ENCODE measurements at places on chromosomes 7 and 10. TPM values are rescaled to one million over a fixed set of nuclear protein-coding genes. Genes with fewer than 3 reads are reported as not detected.

- H3K4me3 ChIP-seq = no peak overlapping the region
- H3K4me1 ChIP-seq = no peaks in the 10 kb centered on the region
- no peaks in the 10 kb centered on the region for H3K27me3 ChIP-seq
These were observed 203.9 kb downstream of the MALRD1 start for GRCh38 chr10:19252531-19252930.

- no peak overlapping the region for H3K27ac ChIP-seq
- no peak for DNase-seq
- H3K4me1 ChIP-seq = no peaks in the 10 kb centered on the region
- no peaks in the 10 kb centered on the region for H3K36me3 ChIP-seq
- no peak overlapping the region for H3K4me3 ChIP-seq
These were observed 67.1 kb upstream of the HECTD2 start for GRCh38 chr10:91343010-91343409.

DNA sequence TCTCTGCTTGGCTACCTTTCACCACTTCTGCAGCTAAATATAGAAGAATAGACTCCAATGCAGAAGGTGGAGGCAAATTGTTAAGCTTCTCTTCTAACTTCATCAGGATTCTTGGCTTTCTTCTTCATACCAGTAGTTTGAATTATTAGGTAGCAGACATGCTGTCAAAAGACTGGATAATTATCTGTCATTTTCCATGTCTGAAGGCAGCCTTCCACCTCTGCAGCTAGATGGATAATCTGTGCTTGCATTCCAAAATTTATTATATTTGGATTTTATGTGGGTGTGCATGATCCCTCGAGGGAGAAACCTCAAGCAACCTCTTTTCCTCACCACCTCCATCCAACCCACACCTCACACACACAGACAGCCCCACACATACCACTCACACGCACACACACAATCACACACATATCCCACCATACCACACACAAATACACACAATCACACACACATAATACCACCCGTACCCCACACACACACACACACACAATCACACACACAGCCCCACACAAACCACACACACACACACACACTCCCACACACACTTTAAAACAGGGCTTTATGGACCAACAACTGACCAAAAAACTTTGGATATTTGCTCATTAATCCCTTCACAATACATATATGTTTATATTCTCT, 145.0 kb downstream of the C7orf25 start:
- DNase-seq = no peak
- H3K4me1 ChIP-seq = no peaks in the 10 kb centered on the region
- no peak overlapping the region for H3K27ac ChIP-seq
- no peaks in the 10 kb centered on the region for H3K27me3 ChIP-seq

GRCh38 chr10:48495282-48496045, 109.4 kb downstream of the ARHGAP22 start:
- no peak overlapping the region for H3K4me3 ChIP-seq
- H3K4me1 ChIP-seq = peaks cover 8% of the 10 kb centered on the region
- H3K27me3 ChIP-seq = no peaks in the 10 kb centered on the region
- H3K27ac ChIP-seq = no peak overlapping the region

DNA sequence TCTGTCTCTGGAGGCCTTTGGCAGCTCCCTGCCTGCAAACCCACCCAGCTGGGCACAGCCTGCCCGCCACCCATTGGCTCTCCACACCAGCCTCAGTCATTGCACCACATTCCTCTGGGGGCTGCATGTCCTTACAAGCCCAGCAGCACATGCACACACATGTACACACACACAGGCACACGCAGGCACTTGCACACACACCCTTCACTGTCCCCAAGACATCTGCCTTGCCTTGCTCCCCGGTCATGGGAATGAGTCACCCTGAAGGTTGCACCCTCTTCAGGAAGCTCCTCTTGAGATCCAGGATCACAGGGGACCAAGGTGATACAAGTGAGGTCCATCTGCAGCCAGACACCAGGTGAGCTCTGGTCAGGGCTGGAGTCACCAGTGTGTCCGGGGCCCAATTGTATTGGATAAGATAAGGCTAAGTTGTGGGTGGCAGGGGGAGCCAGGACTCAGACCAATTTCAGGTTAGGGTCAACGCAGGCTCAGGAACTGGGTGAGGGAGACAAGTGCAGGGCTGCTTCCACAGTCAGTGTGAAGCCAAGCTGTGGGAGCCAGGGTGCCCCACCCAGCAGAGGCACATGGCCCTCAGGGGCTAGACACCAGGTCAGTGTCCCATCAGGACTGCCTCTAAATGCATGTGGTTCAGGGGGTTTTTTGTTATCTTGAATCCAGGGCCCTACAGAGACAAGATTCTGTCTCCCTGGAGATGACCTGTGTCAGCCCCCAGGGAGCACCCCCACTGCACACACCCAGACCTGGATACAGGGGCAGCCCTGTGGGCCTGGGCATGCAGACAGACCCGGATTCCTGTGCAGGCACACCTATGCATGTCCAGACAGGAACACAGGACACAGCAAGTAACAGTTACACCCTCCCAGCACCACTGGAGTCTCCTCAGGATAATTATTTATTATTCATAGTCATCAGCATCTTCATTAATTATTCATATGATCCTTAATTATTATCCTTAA, 33.8 kb downstream of the KCNH2 start:
- H3K27me3 ChIP-seq = no peaks in the 10 kb centered on the region
- 0 out of 2 replicates have a peak, but pooled peaks cover 4% of the 10 kb centered on the region for H3K4me1 ChIP-seq
- DNase-seq = no peak
- H3K27ac ChIP-seq = no peak overlapping the region

GRCh38 chr7:33946094-33946699, 40.9 kb downstream of the BMPER start:
- H3K4me3 ChIP-seq = no peak overlapping the region
- no peaks in the 10 kb centered on the region for H3K4me1 ChIP-seq
- no peaks in the 10 kb centered on the region for H3K27me3 ChIP-seq
- no peak overlapping the region for H3K27ac ChIP-seq
- H3K36me3 ChIP-seq = no peaks in the 10 kb centered on the region

NKX1-2 gene
- total RNA-seq = 2.0 TPM

- no peak overlapping the region for H3K27ac ChIP-seq
- no peak overlapping the region for H3K4me3 ChIP-seq
- DNase-seq = no peak
These were observed 12.3 kb downstream of the ELN start for GRCh38 chr7:74040101-74040790.

UNCX gene
- total RNA-seq = not detected

GRCh38 chr7:135427166-135427565, 82.7 kb downstream of the CNOT4 start:
- H3K27me3 ChIP-seq = no peaks in the 10 kb centered on the region
- H3K36me3 ChIP-seq = no peaks in the 10 kb centered on the region
- H3K27ac ChIP-seq = no peak overlapping the region
- DNase-seq = no peak
- H3K4me3 ChIP-seq = no peak overlapping the region
- no peaks in the 10 kb centered on the region for H3K4me1 ChIP-seq

CXCL12 gene
- total RNA-seq = 0.27 TPM

DNA sequence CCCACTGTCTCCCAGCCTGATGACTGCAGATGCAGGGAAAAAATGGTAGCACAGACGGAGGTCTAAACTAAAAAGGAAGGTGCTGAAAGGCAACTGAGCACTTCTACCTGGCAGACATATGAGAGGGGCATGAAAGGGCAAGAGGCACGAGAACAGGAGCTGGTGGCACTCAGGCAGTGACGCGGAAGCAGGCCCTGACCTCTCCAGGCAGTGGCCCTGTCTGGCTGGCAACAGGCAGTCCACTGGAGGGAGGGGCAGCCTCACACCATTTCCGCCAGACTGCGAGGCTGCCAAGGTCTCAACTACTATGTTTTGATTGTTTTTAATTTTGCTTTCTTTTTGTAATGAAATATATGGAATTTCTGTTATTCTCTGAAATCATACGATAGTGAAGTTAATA, 23.3 kb downstream of the VSTM2A start:
- H3K27me3 ChIP-seq = no peaks in the 10 kb centered on the region
- no peak overlapping the region for H3K27ac ChIP-seq
- H3K36me3 ChIP-seq = no peaks in the 10 kb centered on the region
- no peak for DNase-seq
- no peaks in the 10 kb centered on the region for H3K4me1 ChIP-seq

DNA sequence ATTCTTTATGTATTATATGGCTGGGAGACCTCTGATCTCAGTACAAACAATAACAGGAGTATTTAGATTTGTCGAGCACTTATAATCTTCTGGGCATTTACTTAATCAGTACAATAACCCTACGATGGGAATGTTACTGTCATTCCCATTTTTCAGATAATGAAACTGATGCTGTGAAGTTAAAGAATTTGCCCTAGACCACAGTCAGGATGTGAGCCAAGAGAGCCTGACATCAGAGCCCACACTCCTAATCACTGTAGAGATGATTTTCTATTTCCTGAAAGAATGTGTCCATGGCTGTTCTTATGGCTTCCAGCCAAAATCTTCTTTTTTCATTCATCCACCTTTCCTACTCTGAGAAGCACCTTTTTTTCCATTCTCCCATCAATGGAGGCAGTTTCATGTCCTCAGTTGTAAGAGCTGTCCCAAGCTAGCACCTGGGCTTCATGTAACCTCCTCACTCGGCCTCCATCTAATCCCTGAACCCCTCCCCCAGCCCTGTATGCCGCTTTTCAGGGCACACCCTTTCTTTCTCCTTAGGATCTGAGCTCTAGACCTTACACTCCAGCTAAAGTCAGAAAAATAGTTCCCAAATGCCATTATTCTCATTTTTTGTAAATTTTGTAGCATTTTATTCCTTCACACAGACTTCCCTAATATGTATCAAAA, 12.2 kb upstream of the CAV1 start:
- H3K36me3 ChIP-seq = no peaks in the 10 kb centered on the region
- H3K27me3 ChIP-seq = no peaks in the 10 kb centered on the region
- no peak for DNase-seq
- H3K4me1 ChIP-seq = peaks cover 7% of the 10 kb centered on the region

GRCh38 chr7:158613481-158613880, 25.9 kb upstream of the PTPRN2 start:
- H3K4me3 ChIP-seq = no peak overlapping the region
- DNase-seq = no peak
- H3K27me3 ChIP-seq = no peaks in the 10 kb centered on the region
- H3K4me1 ChIP-seq = no peaks in the 10 kb centered on the region
- no peak overlapping the region for H3K27ac ChIP-seq

DNA sequence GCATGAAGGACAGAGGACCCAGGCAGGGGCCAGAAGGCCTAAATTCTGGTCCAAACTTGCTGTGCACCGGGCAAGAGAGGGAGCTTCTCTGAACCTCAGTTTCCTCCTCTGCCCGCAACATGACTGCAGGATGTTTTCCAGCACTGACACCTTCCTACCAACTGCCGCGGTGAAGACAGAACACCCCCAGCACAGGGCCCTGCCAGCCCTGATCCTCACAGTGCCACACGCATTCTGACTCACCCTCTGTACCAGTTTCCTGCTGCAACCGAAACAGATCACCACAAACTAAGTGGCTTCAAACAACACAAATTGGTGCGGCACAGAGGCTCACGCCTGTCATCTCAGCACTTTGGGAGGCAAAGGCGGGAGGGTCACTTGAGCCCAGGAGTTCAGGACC, 18.1 kb downstream of the MAD1L1 start:
- no peaks in the 10 kb centered on the region for H3K4me1 ChIP-seq
- peaks cover 6% of the 10 kb centered on the region for H3K36me3 ChIP-seq
- no peak for DNase-seq
- no peaks in the 10 kb centered on the region for H3K27me3 ChIP-seq
- no peak overlapping the region for H3K27ac ChIP-seq

DNA sequence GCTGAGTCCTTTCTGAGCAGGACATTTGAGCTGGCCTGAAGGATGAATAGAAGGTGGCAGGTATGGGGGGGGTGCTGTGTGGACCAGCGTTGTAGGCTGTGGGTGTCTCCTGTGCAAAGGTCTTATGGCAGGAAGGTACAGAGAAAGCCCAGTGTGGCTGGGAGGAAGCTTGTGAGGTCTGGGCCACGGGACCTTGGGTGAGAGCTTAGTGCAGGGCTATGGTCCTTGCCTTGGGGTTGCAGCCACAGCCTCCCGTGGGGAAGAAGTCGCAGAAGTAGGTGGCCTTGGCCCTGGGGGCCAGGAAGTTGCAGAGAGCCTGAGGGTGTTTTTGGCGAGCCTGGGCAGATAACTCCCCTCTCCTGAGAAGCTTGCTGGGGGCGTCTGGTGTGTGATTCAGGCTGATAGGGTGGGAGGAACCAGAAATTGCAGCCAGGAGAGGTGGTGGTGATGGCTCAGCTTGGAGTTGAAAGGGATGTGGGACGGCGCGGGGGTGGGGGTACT, 172.0 kb upstream of the TNRC18 start:
- peak overlapping the region; percentile 84 for H3K4me3 ChIP-seq
- H3K27ac ChIP-seq = peak overlapping the region; percentile 79
- H3K27me3 ChIP-seq = no peaks in the 10 kb centered on the region
- no peaks in the 10 kb centered on the region for H3K36me3 ChIP-seq
- DNase-seq = no peak

- H3K36me3 ChIP-seq = no peaks in the 10 kb centered on the region
- DNase-seq = no peak
- no peaks in the 10 kb centered on the region for H3K27me3 ChIP-seq
These were observed 79.6 kb upstream of the SCIN start for GRCh38 chr7:12490940-12491339.

DNA sequence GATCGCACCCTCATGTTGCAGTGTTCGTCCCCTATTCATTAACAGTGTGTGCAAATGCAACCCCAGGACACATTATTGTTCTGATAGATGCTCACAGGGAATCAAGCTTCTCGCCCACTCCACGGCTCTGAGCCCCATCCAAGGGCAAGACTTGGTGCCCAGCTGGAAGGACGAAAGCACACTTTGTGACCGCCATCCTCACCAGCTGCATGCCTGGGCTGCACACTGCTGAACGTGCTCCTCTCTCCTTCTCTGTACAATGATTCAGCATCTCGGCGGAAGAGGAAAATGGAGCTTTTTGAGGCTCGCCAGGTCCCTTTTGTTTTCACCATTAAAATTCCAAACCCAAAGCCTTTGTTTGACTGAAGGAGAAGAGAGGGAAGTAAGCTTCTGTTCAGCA, 41.9 kb downstream of the MKI67 start:
- peaks cover 9% of the 10 kb centered on the region for H3K4me1 ChIP-seq
- H3K27me3 ChIP-seq = no peaks in the 10 kb centered on the region
- H3K4me3 ChIP-seq = no peak overlapping the region
- H3K36me3 ChIP-seq = no peaks in the 10 kb centered on the region
- no peak overlapping the region for H3K27ac ChIP-seq

DNA sequence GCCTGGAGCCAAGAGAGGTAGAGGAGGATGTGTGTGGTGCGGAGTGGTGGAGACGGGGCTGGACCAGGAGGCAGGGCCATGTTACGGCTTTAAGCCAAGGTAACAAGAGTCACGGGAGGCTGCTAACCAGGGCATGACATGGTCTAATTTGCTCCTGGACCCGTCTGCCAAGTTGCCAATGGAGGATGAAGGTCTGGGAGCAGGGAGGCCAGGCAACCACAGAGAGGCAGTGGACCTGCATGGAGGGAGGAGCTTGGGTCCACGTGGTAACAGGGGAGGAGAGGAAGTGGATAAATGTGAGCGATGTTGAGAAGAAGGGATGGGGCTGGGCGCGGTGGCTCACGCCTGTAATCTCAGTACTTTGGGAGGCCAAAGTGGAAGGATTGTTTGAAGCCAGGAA, 31.0 kb downstream of the SRRM3 start:
- no peak for DNase-seq
- no peaks in the 10 kb centered on the region for H3K27me3 ChIP-seq
- H3K27ac ChIP-seq = no peak overlapping the region
- H3K4me1 ChIP-seq = 0 out of 2 replicates have a peak, but pooled peaks cover 2% of the 10 kb centered on the region
- no peak overlapping the region for H3K4me3 ChIP-seq
- H3K36me3 ChIP-seq = no peaks in the 10 kb centered on the region

CRPPA gene
- 7.9 TPM for total RNA-seq

ANXA11 gene
- total RNA-seq = 316 TPM
